Stimulated activated CD4-positive, alpha-beta T cell treated with anti-CD3 and anti-CD28 coated beads, TNF-alpha, amount 100 ng/mL, for 4 hours (primary cell): ENCODE measurements at places on chromosomes 7 and 10.
A peak's percentile ranks its signal among the peaks of the same experiment; 100 is the strongest.

GRCh38 chr10:29830531-29831512, 196.1 kb upstream of the SVIL start:
- DNase-seq = no peak

DNA sequence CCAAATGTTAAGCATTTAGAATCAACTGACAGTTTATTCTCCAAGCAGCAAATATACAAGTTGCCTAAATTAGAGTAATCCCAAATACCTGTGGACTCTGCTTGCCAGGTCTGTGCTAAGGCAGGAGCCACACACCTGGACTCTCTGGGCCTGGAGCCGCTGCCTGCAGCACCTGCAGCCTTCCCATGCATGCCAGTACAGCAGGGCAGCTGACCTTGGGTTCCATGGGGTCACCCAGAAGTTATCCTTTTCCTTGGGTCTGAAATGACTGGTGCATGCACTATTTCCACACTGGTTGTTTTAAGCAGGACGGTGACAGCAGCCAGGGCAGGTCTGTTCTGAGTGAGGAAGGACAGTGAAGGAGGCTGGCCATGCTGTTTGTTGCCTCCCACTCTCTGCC, 573.2 kb downstream of the GLRX3 start:
- no peak for DNase-seq

- DNase-seq = no peak
These were observed 514.2 kb downstream of the TFEC start for GRCh38 chr7:115516341-115516740.

DNA sequence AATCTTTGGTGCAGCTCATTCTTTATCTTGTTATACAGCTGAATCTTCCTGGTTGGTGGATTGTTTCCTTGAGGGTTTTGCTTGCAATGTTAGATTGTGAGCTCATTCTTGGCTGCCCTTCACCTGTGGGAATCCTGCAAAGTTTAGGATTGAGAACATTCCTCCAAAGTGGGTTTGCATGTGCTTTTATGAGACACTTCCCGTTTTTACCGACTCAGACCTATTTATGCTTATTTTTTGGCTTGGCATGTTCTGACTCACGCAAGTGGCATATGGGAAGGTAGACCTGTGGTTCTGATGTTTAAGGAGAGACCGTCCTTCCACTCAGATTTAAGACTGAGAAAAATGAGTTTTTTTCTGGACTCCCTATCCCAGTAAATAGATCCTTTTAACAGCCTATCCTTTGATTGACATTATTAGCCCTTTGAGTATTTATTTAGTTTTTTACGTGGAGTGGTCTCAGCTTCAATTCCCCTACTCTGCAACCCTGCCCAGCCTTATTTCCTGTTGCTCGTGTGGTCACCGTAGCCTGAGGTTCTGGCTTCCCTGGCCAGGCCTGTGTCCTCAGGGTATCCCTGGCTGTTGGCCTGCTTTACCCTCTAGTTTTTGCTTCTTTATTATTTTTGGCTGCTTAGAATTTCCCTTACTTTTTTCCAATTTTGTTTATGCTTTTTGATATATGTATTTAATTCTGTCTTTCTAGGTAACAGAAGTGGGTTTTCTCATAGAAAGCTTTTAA, 13.4 kb upstream of the PRF1 start:
- no peak for DNase-seq

- DNase-seq = no peak
These were observed 73.4 kb downstream of the SRPK2 start for GRCh38 chr7:105315357-105315756.

DNA sequence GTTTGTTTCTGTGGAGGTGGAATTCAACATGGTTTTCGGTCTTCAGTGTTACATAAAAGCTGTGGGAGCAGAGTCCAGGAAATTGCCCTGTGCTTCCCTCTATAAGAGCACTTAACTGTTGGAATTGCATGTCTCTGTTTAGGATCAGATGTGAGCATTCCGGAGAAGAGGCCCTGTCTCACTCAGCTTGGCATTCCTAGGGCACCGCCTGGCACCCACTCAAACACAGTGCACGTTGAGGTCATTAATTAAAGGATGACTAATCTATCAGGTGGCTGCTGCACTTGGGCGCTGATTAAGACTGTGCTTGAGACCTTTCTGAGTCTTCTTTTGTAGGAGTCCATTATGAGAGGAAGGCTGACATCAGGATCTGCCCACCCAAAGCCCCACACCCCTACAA, 82.8 kb upstream of the VIPR2 start:
- no peak for DNase-seq

GRCh38 chr10:25405871-25406270, 231.1 kb downstream of the GPR158 start:
- DNase-seq = no peak

DNA sequence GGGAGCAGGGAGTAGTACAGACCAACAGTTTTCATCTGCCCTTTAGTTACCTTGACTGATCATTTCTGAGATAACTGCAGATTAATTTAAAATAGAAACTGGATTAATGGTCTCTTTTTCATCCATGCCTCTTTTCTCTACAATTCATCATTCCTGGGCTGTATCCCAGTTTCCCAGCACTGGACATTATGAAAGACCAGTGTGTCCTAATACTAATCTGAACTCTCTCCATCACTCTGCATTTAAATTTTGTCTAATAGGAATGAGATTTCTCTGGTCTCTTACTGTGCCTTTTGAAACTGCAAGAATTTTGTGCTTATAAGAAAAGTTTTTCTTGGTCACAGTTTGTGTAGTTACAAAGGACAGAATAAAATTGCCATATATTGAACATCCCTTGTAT, 12.7 kb downstream of the PLEKHA8 start:
- DNase-seq = no peak

- DNase-seq = no peak
These were observed 13.2 kb upstream of the CAMK2B start for GRCh38 chr7:44338600-44338999.

- DNase-seq = no peak
These were observed 89.9 kb downstream of the WDFY4 start for GRCh38 chr10:48774416-48775205.

DNA sequence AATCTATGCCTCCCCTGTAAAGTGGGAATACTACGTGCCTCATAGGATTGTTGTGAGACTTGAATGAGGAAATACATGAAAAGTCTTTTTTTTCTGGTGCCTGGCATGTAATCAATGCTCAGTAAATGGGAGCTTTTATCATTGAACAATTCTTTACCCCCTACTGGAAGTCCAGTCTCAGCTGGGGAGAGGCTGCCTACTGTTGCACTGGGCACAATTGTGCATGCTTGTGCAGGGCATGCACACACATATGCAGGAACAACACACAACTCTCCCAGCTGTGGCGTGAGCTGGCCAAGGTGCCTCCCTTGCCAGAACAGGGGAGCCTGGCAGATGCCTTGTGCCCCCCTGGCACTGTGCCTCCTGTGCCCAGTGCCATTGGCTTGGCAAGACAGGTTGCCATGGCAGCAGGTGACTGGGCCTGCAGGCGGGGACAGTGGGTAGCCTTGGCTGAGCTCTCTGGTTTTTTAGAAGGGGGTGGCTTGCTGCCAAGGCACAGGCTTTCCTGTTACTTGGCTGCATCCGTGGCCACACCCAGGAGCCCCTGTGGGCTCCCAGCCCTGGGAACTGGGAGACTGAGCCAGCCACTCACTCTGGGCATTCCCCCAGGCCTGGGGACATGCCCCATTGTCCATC, 16.1 kb upstream of the PALD1 start:
- DNase-seq = no peak

GRCh38 chr10:72058989-72059842, 29.1 kb downstream of the SPOCK2 start:
- no peak for DNase-seq

GRCh38 chr7:1593904-1594421, 24.1 kb upstream of the PSMG3 start:
- no peak for DNase-seq

DNA sequence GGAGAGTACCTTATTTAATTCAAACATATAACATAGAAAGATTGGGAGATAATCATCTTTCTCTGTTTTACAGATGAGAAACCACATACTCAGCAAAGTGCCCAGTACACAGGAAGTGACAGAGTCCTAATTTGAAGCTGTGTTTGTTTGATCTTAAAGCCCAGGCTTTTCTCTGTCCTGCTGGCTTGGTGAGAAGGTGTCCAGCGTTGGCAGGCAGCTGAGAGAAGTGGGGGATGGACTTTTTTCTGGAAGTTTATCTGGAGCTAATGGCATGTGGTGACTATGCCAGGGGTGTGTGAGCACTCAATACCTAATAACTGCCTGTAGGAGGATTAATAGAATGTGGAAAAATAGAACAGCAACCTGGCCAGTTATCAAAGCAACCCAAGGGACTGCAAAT, 60.8 kb downstream of the NPSR1 start:
- no peak for DNase-seq

GRCh38 chr7:66847879-66848790, 72.9 kb upstream of the TMEM248 start:
- DNase-seq = no peak

GRCh38 chr10:14571866-14572507, 202.7 kb downstream of the FAM107B start:
- no peak for DNase-seq

DNA sequence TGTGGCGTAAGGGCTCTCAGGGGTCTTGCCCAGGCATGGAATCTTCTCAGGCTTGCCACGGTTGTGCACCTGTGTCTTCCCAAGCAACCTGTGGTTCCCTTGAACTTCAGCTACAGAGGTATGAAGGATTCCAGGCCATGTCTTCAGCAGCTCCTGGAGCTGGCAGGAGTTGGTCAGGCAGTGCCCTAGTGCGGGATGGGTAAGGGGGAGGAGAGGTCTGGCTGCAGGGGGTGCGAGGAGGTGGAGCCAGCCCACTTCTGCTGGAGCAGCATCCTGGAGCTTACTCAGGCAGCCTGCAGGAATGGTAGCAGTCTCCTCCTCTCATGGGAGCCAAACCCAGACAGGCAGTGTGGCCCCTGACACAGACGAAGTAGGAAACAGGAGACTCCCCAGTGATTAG, 3.8 kb upstream of the TRIL start:
- no peak for DNase-seq

DNA sequence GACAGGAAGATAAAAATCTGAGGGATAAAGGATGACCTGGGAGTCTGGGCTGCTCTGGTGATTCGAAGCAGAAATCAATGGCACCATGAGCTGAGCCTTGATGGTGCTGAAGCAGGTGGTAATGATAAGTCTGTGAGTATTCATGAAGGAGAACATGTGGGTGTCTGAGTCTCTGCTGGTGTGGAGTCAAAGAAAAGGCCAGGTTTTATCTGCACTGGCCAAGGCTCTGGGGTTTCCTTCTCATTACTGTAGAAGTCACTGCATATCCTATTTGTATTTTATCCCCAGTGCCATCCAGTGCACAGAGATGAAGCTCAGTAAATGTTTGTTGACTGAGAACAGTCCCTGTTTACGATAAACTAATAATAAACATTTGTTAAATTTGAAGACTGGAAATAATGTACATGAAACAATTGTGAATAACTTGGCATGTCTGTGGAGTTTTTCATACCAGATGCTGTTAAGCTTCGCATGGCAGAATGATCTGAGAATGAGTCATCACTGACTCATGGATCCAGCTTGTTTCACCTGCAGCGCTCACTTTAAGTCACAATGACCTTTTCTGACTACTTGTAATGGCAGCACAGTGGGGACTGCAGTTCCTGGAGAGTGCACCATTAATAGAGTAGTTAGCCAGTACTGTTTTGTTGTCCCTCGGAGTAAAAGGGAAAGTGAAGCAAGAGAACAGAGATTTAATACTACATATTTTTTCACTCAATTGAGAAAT, 538.5 kb downstream of the HTR7 start:
- DNase-seq = no peak

- DNase-seq = no peak
These were observed 24.2 kb upstream of the DDC start for GRCh38 chr7:50589364-50589763.

- DNase-seq = no peak
These were observed 70.7 kb downstream of the CABCOCO1 start for GRCh38 chr10:61733358-61733940.

DNA sequence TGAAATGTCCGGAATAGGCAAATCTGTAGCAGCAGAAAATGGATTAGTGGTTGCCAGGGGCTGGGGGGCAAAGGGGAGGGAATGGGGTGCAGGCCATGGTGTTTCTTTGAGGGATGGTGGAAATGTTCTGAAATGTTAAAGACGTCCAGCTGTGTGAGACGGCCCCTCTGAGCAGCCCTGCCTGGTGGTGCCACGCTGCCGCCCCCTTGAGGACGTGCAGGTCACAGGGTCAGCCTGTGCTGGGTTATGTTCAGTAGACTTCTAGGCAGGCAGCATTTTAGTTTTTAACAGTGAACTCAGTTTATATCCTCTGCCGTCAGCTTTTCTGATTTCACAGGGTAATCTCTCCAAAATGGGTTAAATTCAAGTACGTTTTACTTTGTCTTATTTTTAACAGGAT, 9.4 kb downstream of the NUB1 start:
- DNase-seq = peak; percentile 15

DNA sequence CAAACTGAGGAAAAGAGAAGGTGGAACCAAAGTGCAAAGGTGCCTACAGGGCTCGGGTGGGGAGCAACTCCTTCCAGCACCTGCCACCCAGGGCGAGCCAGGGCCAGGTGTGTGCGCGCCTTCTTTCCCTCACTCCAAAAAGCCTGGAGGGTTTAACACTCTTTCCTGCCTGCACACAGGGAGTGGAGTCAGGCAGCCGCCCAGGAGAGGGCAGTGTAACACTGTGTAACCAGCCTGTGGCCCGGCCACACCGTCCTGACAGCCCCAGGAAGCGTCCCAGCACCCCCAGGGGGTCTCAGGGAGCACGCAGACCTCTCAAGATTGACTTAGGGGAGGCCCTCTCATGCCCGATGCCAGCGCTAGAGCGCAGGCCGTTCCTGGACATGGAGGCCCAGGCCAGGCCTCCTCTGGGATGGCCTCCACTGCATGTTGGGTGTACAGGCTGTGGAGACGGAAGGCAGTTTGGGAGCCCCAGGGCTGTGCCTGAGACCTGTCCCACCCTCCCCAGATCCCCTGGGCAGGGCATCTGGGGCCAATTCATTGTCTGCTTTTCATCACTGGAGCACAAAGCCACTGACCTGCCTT, 13.4 kb downstream of the BRI3 start:
- DNase-seq = no peak

GRCh38 chr7:34838329-34838728, 180.3 kb downstream of the NPSR1 start:
- no peak for DNase-seq

GRCh38 chr7:149690688-149691446, 82.5 kb downstream of the ZNF467 start:
- no peak for DNase-seq

- DNase-seq = no peak
These were observed 116.5 kb downstream of the ZNF438 start for GRCh38 chr10:30915146-30915545.

DNA sequence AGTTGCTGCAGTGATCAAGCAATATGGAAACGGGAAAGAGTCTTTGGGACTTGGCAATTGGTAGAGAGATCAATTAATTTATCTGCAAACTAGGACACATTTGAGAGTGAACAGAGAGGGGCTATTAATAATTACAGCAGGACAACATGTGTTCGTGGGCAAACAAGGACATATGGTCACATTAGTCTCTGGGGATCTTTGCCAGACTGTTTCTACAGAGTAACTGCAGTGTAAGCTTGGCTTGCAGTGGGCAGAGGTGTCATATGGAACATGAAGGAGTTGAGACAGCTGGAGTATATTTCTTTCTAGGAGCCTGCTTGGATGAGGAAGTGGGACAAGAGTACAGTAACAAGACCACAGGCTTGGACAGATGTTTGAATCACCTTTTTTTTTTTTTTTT, 232.1 kb upstream of the LYZL1 start:
- DNase-seq = no peak

GRCh38 chr10:21910798-21911197, 92.7 kb downstream of the DNAJC1 start:
- DNase-seq = no peak
